ENCODE measurements at places on chromosomes 7 and 10.

DNA sequence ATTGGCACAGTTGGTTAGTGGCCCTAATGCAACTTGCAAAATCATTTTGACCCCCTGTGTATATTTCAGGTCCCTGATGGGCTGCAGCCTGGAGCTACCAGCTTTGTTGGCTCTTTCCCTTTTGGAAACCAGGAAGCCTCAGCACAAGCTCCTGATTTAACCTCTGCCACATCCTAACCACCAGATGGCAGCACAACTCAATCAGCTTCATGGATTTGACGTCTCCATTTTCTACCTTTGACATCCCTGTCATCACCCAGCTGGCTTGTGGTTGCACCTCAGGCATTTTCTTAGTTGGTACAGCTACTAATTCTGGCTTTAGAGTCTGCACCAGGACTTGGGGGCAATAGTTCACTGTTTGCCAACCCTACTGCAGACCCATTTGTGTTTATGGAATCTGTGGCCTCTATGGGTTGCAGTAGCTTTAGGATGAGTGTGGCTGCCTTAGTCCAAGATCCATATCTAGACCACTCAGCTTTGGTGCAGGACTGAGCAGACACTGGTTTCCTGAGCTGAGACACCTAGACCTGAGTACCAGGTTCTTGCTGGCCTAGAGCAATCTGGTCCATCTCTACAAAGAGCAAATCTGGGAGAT, 456.2 kb downstream of the REEP3 start:
- DNase-seq, result no peak
- H3K4me3 ChIP-seq, result no peak overlapping the region
- H3K27me3 ChIP-seq, result no peaks in the 10 kb centered on the region
- H3K4me1 ChIP-seq, result no peaks in the 10 kb centered on the region
- H3K36me3 ChIP-seq, result no peaks in the 10 kb centered on the region

GRCh38 chr7:117212969-117213877, 109.6 kb downstream of the WNT2 start:
- no peaks in the 10 kb centered on the region for H3K27me3 ChIP-seq
- no peaks in the 10 kb centered on the region for H3K4me1 ChIP-seq
- H3K36me3 ChIP-seq, result no peaks in the 10 kb centered on the region
- H3K4me3 ChIP-seq, result no peak overlapping the region
- H3K27ac ChIP-seq, result no peak overlapping the region

DNA sequence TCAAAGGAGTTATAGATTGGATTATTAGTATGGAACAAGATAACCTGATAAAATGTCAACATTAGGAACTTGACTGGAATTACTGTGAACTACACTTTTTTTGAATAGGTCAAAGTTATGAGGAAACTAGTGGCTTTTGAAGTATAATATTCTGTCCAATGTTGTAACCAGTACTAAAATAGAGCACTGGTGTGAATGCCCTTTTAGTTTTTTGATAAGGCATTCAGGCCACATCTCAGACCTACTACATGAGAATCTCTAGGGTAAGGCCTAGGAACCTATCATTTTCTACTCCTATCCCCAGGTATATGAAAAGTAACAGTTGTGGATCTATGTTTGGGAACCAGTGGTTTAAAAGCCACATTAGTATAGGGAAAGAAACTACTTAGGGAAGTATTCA, 16.4 kb downstream of the KMT2E start:
- H3K27ac ChIP-seq, result peak overlapping the region; percentile 73
- H3K27me3 ChIP-seq, result no peaks in the 10 kb centered on the region
- DNase-seq, result no peak
- peaks cover 72% of the 10 kb centered on the region for H3K4me1 ChIP-seq
- peak overlapping the region; percentile 58 for H3K4me3 ChIP-seq
- H3K36me3 ChIP-seq, result peaks cover 50% of the 10 kb centered on the region

DNA sequence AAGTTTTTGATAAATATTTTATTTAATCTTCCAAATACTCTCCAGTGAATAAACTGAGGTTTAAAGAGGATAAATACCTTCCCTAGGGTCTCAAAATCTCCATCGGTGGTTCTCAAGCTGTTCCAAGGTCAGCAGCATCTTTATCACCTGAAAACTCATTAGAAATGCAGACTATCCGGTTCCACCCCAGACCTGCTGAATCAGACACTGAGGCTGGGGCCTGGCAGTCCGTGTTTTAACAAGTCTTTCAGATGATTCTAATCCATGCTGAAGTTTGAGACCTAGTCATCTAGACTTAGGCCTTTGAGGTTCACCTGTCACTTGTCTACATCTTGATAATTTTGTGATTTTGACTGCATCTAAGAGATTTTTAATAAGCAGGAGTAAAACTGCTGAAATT, 37.5 kb downstream of the PLEKHA8 start:
- H3K4me3 ChIP-seq, result no peak overlapping the region
- H3K27me3 ChIP-seq, result no peaks in the 10 kb centered on the region
- no peaks in the 10 kb centered on the region for H3K4me1 ChIP-seq
- H3K27ac ChIP-seq, result no peak overlapping the region

- H3K27ac ChIP-seq, result no peak within 1 kb of the TSS
- peak within 1 kb of the TSS; percentile 65 for H3K4me3 ChIP-seq
- no peak for DNase-seq
Observed at GRCh38 chr7:132575982-132576720, at the start of gene PLXNA4. Gene PLXNA4, minus strand, starts transcription at chr7:132576470. Its CDS starts 67,777 bp downstream, at chr7:132508693.

GRCh38 chr10:122328676-122329075, 45.8 kb upstream of the PLEKHA1 start:
- no peak overlapping the region for H3K27ac ChIP-seq
- no peaks in the 10 kb centered on the region for H3K36me3 ChIP-seq
- H3K4me1 ChIP-seq, result no peaks in the 10 kb centered on the region
- H3K4me3 ChIP-seq, result no peak overlapping the region
- H3K27me3 ChIP-seq, result peaks cover 60% of the 10 kb centered on the region

- no peak overlapping the region for H3K4me3 ChIP-seq
- DNase-seq, result no peak
- H3K27ac ChIP-seq, result no peak overlapping the region
- no peaks in the 10 kb centered on the region for H3K4me1 ChIP-seq
Observed at GRCh38 chr10:103931603-103932002, 13.6 kb upstream of the STN1 start.

DNA sequence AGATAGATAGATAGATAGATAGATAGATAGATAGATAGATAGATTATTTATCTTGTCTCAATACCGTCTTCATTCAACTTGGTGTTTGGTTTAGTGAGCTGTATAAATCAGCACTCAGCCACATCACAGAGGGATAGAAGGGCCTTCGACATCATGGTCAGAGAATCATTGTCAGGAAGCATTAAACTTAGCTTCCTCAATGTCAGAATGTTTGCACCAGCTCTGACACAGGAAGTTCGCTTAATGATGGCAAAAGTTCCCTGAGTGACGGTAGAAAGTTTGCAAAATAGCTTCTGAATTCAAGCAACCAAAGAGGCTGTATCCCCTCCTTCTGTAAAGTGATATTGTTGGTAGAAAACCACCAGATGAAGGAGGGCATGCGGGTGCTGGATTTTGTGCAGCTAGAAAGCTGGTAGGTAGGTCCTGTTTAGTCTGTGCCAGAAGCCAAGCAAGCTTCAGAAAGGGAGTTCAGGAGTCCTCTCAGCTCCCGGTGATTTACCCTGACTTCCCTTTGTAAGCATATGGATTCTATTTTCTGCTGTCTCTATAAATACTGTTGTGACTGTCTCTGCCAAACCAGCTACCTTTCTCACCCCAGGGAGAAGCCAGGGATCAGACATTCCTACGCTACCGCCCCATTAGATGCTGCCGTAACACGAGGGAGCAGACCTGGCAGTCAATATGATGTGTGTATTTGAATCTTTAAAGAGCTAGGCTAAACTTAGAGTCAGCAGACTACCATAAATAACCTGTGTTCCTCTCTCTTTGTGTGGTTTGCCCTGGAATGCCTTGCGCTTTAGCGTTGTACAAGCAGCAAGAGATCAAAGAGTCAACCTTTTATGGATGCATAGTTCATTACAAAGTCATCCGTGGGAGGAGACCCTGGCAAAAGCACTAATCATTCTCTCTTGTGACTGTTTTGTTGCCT, 200.5 kb upstream of the KIAA1217 start:
- H3K36me3 ChIP-seq, result no peaks in the 10 kb centered on the region
- no peak for DNase-seq
- H3K27ac ChIP-seq, result no peak overlapping the region
- no peaks in the 10 kb centered on the region for H3K4me1 ChIP-seq
- no peaks in the 10 kb centered on the region for H3K27me3 ChIP-seq

DNA sequence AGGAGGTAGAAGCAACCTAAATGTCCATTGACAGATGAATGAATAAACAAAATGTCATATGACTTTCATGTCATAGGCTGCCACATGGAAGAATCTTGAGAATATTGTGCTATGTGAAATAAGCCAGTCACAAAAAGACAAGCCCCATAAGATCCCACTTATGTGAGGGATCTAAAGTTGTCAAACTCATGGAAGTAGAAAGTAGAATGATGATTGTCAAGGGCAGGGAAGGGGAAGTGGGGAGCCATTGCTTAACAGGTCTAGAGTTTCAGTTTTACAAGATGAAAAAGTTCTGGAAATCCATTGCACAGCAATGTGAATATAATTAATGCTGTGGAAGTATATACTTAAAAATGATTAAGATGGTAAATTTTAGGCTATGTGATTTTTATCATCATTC, 229.3 kb upstream of the KMT2E start:
- H3K4me3 ChIP-seq, result no peak overlapping the region
- no peaks in the 10 kb centered on the region for H3K36me3 ChIP-seq
- no peak for DNase-seq
- no peak overlapping the region for H3K27ac ChIP-seq

GRCh38 chr7:77532247-77532646, 4.8 kb upstream of the PTPN12 start:
- H3K36me3 ChIP-seq, result peaks cover 5% of the 10 kb centered on the region
- peaks cover 7% of the 10 kb centered on the region for H3K4me1 ChIP-seq
- H3K27me3 ChIP-seq, result no peaks in the 10 kb centered on the region
- H3K4me3 ChIP-seq, result no peak overlapping the region
- H3K27ac ChIP-seq, result no peak overlapping the region
- no peak for DNase-seq
